ENCODE measurements at places on chromosomes 7 and 10.

DNA sequence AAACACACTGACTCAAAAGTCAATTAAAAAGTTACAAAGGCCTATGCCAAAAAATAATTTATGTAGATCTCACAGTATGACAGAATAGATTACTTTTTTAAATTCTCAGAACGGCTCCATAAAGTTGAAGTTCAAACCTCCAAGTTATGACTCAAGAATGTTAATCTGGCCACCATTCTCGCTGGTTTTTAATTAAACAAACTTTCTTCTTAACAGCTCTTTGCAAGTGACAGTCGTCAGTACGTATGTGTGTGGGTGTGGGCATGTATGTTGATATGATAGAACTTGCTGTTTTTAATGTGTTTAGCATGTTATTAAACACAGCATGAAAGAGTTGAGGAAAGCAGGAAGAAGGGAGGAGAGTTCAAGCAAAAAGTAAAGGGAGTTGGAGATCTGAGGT lies 18.5 kb downstream of the PRKCQ start:
- peak overlapping the region; percentile 46 for H3K27ac ChIP-seq
- no peaks in the 10 kb centered on the region for H3K27me3 ChIP-seq
- no peaks in the 10 kb centered on the region for H3K36me3 ChIP-seq
- H3K4me3 ChIP-seq: no peak overlapping the region
- peaks cover 83% of the 10 kb centered on the region for H3K4me1 ChIP-seq
- DNase-seq: no peak

DNA sequence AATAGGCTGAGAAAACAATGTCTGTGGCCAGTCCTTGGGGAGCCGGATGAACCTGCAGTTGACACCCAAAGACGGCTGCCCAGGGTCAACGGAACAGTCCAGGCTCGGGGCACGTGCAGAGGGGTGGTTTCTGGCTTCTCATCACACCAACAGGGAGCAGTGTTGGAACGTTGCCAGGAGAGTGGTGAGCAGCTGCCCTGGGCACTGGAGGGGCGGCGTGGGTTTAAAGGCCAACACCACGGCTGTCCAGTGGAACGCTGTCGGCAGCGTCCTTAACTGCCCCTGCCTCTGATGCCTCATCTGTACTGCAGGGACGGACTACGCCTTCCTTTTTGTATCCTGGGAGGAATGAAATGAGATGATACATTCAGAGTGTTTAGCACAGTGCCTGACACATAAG lies 19.8 kb downstream of the JCAD start:
- DNase-seq: no peak
- H3K27ac ChIP-seq: no peak overlapping the region
- H3K4me1 ChIP-seq: no peaks in the 10 kb centered on the region
- no peak overlapping the region for H3K4me3 ChIP-seq
- no peaks in the 10 kb centered on the region for H3K36me3 ChIP-seq

DNA sequence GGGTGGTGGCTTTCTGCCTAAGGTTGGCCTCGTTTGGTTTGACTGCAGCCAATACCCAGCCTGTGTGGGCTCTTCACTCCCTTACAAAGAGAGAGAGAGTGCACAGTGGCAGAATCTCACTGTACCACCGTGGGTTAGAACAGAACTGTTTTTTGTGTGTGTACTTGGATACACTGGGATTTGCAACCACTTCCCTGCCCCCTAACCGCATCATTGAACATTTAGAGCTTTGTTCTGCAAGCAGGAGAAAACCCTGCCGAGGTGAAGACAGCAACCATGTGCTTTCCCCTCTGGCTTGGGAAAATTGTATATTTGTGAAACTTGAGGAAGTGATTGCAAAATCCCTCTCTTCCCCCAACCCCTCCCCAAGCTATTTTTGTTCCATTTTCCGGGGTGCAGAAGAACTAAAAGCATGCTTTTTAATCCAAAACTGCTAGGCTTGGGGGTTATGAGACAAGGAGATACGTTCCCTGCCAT lies 201.2 kb downstream of the TCF7L2 start:
- H3K4me1 ChIP-seq: no peaks in the 10 kb centered on the region
- no peaks in the 10 kb centered on the region for H3K36me3 ChIP-seq
- no peak overlapping the region for H3K4me3 ChIP-seq
- DNase-seq: no peak

- no peak overlapping the region for H3K27ac ChIP-seq
- no peaks in the 10 kb centered on the region for H3K27me3 ChIP-seq
- no peak for DNase-seq
- no peaks in the 10 kb centered on the region for H3K36me3 ChIP-seq
- no peaks in the 10 kb centered on the region for H3K4me1 ChIP-seq
Observed at GRCh38 chr10:106384496-106384895, 780.0 kb downstream of the SORCS1 start.

GRCh38 chr7:30764030-30764975 lies 6.9 kb upstream of the MINDY4 start:
- no peak for DNase-seq
- H3K4me1 ChIP-seq: no peaks in the 10 kb centered on the region
- H3K27ac ChIP-seq: no peak overlapping the region
- H3K4me3 ChIP-seq: no peak overlapping the region
- no peaks in the 10 kb centered on the region for H3K27me3 ChIP-seq

GRCh38 chr10:19730167-19730906 lies 85.9 kb upstream of the PLXDC2 start:
- H3K36me3 ChIP-seq: no peaks in the 10 kb centered on the region
- no peak overlapping the region for H3K4me3 ChIP-seq
- no peaks in the 10 kb centered on the region for H3K27me3 ChIP-seq
- no peak for DNase-seq
- H3K4me1 ChIP-seq: no peaks in the 10 kb centered on the region

DNA sequence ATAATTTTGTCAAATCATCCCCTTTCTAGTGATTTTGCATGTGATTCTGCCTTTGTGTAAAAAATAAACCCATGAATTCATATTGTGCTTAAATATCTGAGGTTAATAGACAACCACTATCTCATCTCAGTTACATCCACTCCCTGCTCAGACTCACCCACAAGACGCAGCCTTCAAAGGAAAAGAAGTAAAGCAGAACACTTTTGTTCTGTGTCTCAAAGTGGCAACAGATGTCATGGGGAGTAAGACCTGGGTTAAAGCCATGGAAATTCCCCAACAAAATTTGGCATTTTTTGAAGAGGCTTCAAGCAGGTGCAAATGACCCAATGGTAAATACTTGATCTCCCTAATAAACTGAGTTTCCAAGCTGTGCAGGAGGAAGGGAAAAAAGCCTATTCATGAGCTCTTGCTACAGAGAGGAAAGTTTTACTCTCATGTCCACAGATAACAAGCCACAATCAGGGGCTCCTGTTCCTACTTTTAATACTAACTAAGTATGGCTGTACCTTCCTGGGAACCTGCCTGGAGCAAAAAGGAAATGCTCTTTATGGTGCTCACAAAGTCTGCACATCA lies 4.7 kb downstream of the CYP3A7 start:
- no peak overlapping the region for H3K4me3 ChIP-seq
- DNase-seq: no peak
- H3K27me3 ChIP-seq: no peaks in the 10 kb centered on the region
- H3K27ac ChIP-seq: no peak overlapping the region
- no peaks in the 10 kb centered on the region for H3K4me1 ChIP-seq
- H3K36me3 ChIP-seq: no peaks in the 10 kb centered on the region

DNA sequence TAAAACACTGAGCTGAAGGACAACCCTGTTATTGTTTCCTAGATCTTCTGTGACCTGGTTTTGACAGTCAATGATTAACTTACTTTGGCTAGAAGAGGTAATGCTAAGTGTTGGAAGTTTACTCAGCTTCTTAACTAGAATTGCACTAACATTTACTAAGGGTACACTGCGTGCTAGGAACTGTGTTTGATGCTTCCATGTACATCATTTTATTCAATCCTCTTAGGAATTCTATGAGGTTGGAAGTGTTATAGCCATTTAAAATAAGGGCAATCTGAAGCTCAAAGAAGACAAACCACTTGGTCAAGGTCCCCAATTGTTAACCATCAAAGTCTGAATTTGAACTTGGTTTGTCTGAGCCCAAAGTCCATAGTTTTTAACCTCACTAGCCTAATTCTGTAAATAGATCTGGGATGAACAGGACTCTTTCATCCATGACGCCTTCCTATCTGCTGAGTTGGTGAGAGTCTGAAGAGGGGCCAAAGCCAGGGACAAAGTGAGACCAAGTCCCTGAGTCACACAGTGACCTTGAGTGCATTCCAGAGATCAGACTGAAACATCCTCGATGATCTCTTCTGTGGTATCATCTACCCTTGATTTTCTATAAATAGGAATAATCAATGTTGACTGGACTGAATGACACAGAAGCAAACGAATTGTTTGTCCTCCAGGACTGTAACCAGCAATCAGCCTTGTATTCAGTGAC lies 29.2 kb upstream of the ZNRF2 start:
- H3K27ac ChIP-seq: no peak overlapping the region
- no peak for DNase-seq
- no peaks in the 10 kb centered on the region for H3K27me3 ChIP-seq
- H3K36me3 ChIP-seq: no peaks in the 10 kb centered on the region

- H3K27ac ChIP-seq: no peak overlapping the region
- H3K27me3 ChIP-seq: no peaks in the 10 kb centered on the region
- no peaks in the 10 kb centered on the region for H3K4me1 ChIP-seq
Observed at GRCh38 chr7:99420213-99420612, 11.4 kb downstream of the BUD31 start.

GRCh38 chr7:14598978-14599377 lies 303.6 kb downstream of the DGKB start:
- H3K4me3 ChIP-seq: no peak overlapping the region
- no peaks in the 10 kb centered on the region for H3K27me3 ChIP-seq
- no peaks in the 10 kb centered on the region for H3K36me3 ChIP-seq
- no peaks in the 10 kb centered on the region for H3K4me1 ChIP-seq
- H3K27ac ChIP-seq: no peak overlapping the region

DNA sequence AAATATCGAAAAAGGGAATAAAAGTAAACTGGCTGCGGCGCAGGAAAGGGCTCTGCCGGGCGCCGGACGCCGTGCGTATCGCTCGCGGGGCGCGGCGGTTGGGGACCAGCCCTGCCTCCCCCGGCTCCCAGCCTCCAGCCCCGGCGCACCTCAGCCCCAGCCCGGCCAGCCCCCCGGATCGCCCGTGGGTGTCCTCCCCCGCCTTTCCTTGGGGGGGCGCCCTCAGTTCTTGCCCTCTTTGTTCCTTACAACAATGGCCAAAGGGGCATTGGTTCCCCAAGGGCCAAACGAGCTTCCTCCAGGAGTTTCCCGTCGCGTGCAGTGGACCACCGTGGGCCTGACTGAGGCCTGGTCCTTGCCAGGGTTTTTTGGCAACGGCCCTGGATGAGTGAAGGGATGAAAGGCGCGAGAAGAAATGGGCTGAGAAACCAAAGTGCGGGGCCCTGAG lies 1.2 kb downstream of the MACROH2A2 start:
- H3K36me3 ChIP-seq: no peaks in the 10 kb centered on the region
- no peak overlapping the region for H3K4me3 ChIP-seq
- peaks cover 11% of the 10 kb centered on the region for H3K27me3 ChIP-seq
- peaks cover 3% of the 10 kb centered on the region for H3K4me1 ChIP-seq
- no peak overlapping the region for H3K27ac ChIP-seq

DNA sequence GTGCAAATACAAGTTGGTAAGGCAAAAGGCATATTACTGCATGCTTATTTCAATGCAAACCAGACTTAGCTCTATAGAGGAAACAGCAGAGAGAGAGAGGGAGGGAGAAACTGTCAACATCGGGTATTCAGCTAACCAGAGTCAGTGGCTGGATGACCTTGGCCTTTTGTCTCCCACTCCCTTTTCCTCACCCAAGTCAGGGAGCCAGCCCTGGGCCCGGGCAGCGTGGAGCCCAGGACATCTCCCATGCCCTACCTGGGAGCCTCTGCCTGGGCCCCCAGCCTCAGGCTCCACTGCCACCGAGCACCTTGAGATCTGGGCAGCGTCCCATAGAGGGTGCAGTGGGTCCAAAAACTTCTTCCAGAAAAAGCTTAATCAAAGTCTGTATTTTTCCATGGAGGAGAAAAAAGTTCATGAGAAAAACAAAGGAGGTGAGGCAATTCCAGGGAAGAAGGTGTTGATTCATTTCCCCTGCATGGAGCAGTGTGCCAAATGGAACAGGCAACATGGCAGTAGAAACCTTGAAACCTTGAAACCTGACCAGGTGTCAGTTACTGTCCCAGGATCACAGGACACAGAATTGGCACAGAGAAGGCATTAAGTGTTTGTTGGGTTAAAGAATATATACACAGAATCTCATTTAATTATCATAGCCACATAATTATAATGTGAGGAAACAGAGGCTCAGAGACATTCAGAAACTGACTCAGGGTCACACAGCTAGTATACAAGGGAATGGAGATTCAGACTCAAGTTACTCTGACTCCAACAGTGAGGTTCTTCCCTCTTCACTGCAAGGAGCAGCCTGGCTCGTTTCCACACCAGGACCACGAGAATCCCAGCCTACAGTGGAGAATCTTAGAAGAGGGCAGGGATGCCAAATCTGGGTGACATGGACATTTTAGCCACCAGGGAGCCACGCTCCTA lies 5.8 kb upstream of the NCOA4 start:
- H3K27ac ChIP-seq: no peak overlapping the region
- no peaks in the 10 kb centered on the region for H3K27me3 ChIP-seq
- no peaks in the 10 kb centered on the region for H3K36me3 ChIP-seq
- H3K4me1 ChIP-seq: no peaks in the 10 kb centered on the region

- H3K36me3 ChIP-seq: no peaks in the 10 kb centered on the region
- DNase-seq: no peak
Observed at GRCh38 chr7:45161842-45162241, 4.3 kb downstream of the RAMP3 start.

- H3K36me3 ChIP-seq: no peaks in the 10 kb centered on the region
- H3K4me1 ChIP-seq: no peaks in the 10 kb centered on the region
- no peak within 1 kb of the TSS for H3K4me3 ChIP-seq
- H3K27me3 ChIP-seq: no peaks in the 10 kb centered on the region
- no peak within 1 kb of the TSS for H3K27ac ChIP-seq
Observed at GRCh38 chr7:116030651-116031276, at the start of gene TFEC. Gene TFEC (minus strand): TSS chr7:116030763. CDS start chr7:115984441, 46,322 bp downstream.

DNA sequence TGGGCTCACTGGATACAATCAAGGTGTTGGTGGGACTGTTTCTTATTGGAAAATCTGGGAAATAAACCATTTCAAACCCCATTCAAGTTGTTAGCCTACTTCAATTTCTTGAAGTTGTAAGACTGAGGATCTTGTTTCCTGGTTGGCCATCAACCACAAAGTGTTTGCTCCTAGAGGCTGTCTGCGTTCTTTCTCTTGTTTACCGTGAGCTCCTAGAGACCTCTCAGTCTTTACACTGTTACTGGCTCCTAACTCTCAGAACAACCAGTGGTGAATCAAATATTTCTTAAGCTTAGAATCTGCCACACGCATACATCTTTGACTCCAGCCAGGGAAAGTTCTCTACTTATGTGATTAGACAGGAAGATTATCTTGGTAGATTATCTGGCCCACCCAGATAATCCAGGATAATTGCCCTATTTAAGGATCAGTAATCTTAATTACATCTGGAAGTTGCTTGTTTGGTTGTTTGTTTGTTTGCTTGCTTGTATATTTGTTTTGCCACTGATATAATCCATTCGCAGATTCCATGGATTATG lies 798.7 kb downstream of the IPMK start:
- no peak for DNase-seq
- no peak overlapping the region for H3K4me3 ChIP-seq
- H3K27me3 ChIP-seq: no peaks in the 10 kb centered on the region
- H3K27ac ChIP-seq: no peak overlapping the region
- H3K36me3 ChIP-seq: no peaks in the 10 kb centered on the region

GRCh38 chr10:112507046-112507445 lies 60.0 kb downstream of the VTI1A start:
- no peak overlapping the region for H3K27ac ChIP-seq
- no peak overlapping the region for H3K4me3 ChIP-seq
